Muscle of leg (tissue), 16 donors: ENCODE measurements at places on chromosomes 2 and 18. TPM values are rescaled to one million over a fixed set of nuclear protein-coding genes. Genes with fewer than 3 reads are reported as not detected.

The FLACC1 gene
- 2.3 TPM for total RNA-seq

GRCh38 chr2:72092111-72092510, 55.6 kb downstream of the CYP26B1 start:
- H3K27me3 ChIP-seq, result peaks cover 3% of the 10 kb centered on the region
- no peak for DNase-seq
- H3K36me3 ChIP-seq, result no peaks in the 10 kb centered on the region
- H3K4me3 ChIP-seq, result no peak overlapping the region
- H3K4me1 ChIP-seq, result peaks cover 2% of the 10 kb centered on the region
- H3K27ac ChIP-seq, result no peak overlapping the region

DNA sequence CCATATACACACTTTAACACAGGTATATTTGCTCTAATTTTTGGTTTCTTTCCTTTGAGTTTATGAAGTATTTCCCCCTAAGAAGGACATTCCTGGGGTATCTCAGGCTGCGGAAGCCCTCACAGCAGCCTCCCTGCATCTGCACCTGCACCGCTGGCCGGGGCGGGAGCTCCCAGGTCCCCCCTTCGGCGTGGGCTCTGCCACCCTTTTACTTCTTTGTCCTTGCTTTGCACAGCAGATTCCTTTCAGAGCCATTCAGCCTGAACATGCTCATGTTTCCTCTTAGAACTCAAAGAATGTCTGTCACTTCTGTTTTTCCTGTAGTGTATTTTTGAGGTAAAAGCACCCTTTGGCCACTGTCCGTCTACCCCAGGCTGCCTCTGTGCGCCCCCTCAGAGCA, 146.5 kb downstream of the SNTG2 start:
- H3K4me3 ChIP-seq, result no peak overlapping the region
- no peak overlapping the region for H3K27ac ChIP-seq
- H3K27me3 ChIP-seq, result peaks cover 2% of the 10 kb centered on the region
- peaks cover 2% of the 10 kb centered on the region for H3K4me1 ChIP-seq
- H3K36me3 ChIP-seq, result no peaks in the 10 kb centered on the region
- DNase-seq, result no peak

The LRRTM4 gene
- 2.3 TPM for total RNA-seq

- peaks cover 11% of the 10 kb centered on the region for H3K4me1 ChIP-seq
- peaks cover 36% of the 10 kb centered on the region for H3K36me3 ChIP-seq
- H3K27me3 ChIP-seq, result no peaks in the 10 kb centered on the region
- DNase-seq, result peak; percentile 62
- H3K4me3 ChIP-seq, result no peak overlapping the region
Observed at GRCh38 chr2:71385012-71385411, 53.4 kb downstream of the ZNF638 start.

The EVA1A gene
- total RNA-seq, result 6.9 TPM

The CCDC74B gene
- total RNA-seq, result 1.5 TPM

- H3K36me3 ChIP-seq, result no peaks in the 10 kb centered on the region
- H3K27me3 ChIP-seq, result no peaks in the 10 kb centered on the region
- no peak overlapping the region for H3K27ac ChIP-seq
- no peak for DNase-seq
- no peaks in the 10 kb centered on the region for H3K4me1 ChIP-seq
- H3K4me3 ChIP-seq, result no peak overlapping the region
Observed at GRCh38 chr2:66789741-66790140, 354.8 kb downstream of the MEIS1 start.

The ANKRD30B gene
- under 0.01 TPM for total RNA-seq

DNA sequence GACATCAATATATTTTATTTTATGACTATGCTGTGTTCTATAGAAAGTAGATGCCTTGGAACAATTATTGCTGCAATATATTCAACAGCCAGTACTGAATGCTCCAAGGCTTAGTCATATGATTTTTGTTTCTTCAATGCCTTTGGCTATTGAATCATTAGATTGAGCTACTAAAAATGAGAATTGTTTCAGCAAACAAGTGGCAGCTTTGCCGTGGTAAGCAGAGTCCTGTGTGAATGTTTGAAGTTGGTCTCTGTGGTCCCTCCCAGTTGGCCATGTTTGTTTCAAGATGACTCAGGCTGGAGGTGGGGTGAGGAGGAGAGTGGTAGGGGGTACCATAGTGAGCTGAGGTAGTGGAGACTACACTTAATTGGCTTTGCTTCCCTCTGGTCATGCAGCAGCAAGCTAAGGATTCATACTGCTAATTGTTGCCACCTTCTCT, 198.6 kb upstream of the EPAS1 start:
- peaks cover 4% of the 10 kb centered on the region for H3K36me3 ChIP-seq
- H3K4me3 ChIP-seq, result no peak overlapping the region
- peaks cover 5% of the 10 kb centered on the region for H3K4me1 ChIP-seq
- no peaks in the 10 kb centered on the region for H3K27me3 ChIP-seq

- H3K4me3 ChIP-seq, result no peak overlapping the region
- H3K27ac ChIP-seq, result peak overlapping the region; percentile 57
- H3K36me3 ChIP-seq, result no peaks in the 10 kb centered on the region
- H3K4me1 ChIP-seq, result peaks cover 8% of the 10 kb centered on the region
Observed at GRCh38 chr2:46315103-46315890, 18.1 kb downstream of the EPAS1 start.

The MAP3K2 gene
- total RNA-seq, result 28.4 TPM

- peaks cover 1% of the 10 kb centered on the region for H3K27me3 ChIP-seq
- no peak overlapping the region for H3K27ac ChIP-seq
- no peaks in the 10 kb centered on the region for H3K4me1 ChIP-seq
- H3K4me3 ChIP-seq, result no peak overlapping the region
Observed at GRCh38 chr2:142136571-142136970, 5.8 kb upstream of the LRP1B start.

DNA sequence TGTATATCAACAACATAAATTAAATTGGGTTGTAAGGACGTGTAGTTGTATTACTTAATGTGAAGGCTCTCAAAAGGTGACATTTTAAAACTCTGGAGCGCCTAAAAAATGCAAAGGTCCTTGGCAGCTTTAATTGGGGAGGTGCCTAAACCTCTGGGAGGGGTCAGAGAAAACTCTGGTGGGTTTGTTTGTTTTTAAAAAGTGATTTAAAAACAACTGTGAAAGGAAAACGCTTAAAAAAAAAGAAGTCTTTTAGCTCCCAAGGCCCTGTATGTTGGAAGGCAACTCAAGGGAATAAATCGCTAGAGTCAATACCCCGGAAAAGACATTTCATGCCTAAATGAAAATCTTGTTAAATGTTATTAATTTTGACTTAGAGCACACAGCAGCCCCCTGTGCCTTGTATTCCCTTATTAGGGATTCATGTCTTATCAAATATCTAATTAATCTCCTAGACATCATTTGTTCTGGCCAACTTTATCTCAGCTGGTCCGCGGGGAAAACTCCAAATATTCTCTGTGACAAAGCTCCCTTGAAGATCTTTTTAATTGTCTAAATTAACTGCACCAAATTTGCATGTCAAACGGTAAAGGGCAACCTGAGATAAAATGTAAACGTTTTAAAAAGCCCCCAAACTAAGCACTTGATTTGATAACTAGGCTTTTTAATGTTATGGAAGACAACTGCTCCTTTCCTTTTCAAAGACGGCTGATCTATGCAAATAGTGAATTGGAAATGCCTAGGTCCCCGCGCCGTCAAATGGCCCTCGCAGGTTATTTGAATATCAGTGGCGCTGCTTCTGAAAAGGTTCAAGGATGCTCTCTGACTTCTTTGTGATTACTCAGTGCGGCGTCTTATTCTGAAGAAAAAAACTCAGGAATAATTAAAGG, 4.2 kb downstream of the SP9 start:
- no peak overlapping the region for H3K27ac ChIP-seq
- H3K4me3 ChIP-seq, result no peak overlapping the region
- peaks cover 88% of the 10 kb centered on the region for H3K27me3 ChIP-seq
- DNase-seq, result peak; percentile 23

GRCh38 chr2:186697536-186697935, 3.7 kb downstream of the FAM171B start:
- H3K27ac ChIP-seq, result no peak overlapping the region
- peaks cover 3% of the 10 kb centered on the region for H3K4me1 ChIP-seq
- no peaks in the 10 kb centered on the region for H3K36me3 ChIP-seq
- peaks cover 2% of the 10 kb centered on the region for H3K27me3 ChIP-seq
- H3K4me3 ChIP-seq, result no peak overlapping the region
- no peak for DNase-seq

The SLC30A3 gene
- total RNA-seq, result 0.18 TPM

DNA sequence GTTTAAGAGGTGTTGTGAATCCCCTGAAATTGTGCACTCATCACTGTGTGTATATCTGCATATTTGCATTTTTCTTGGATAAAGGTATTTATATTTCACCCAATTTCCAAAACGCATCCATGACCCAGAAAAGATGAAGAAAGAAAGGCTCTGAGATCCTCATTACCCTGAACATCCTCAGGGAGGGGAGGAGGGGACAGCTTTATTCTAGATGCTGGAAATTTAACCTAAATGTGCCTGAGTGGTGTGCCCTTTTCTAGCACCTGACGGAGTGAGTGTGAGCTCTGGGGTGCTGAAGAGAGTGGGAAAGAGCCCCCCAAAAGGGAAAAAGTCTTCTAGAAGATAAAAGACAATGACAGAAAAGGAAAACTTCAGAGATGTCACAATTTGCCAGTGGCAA, 20.8 kb downstream of the CNTNAP5 start:
- no peaks in the 10 kb centered on the region for H3K4me1 ChIP-seq
- no peaks in the 10 kb centered on the region for H3K36me3 ChIP-seq
- H3K27ac ChIP-seq, result no peak overlapping the region
- no peaks in the 10 kb centered on the region for H3K27me3 ChIP-seq
- H3K4me3 ChIP-seq, result no peak overlapping the region

The FNDC4 gene
- total RNA-seq, result 11.0 TPM

DNA sequence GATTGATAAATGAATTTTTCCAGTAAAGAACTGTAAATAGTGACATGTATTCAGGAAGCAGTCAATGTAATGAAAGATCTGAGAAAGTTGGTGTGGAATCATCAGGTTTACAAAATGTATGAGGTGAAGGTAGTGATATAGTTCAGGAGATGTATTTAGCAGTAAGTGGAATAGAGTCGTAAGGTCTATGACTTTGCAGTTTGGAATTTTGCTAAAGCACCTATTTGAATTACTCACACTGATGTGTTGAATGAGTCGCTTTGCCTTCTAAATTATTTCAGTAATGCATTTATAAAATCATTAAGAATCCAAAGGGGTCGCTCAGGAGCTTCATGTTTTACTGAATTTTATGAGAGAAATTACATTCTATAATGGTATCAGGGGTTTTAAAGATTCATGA, 713.7 kb downstream of the DSC3 start:
- H3K27me3 ChIP-seq, result no peaks in the 10 kb centered on the region
- H3K27ac ChIP-seq, result no peak overlapping the region
- DNase-seq, result no peak
- no peaks in the 10 kb centered on the region for H3K4me1 ChIP-seq

GRCh38 chr2:17901246-17901645, 22.8 kb downstream of the KCNS3 start:
- no peak overlapping the region for H3K27ac ChIP-seq
- H3K36me3 ChIP-seq, result no peaks in the 10 kb centered on the region
- peak; percentile 80 for DNase-seq
- no peak overlapping the region for H3K4me3 ChIP-seq
- no peaks in the 10 kb centered on the region for H3K27me3 ChIP-seq

- H3K4me3 ChIP-seq, result no peak overlapping the region
- H3K27ac ChIP-seq, result no peak overlapping the region
- H3K27me3 ChIP-seq, result no peaks in the 10 kb centered on the region
- H3K4me1 ChIP-seq, result peaks cover 7% of the 10 kb centered on the region
- peak; percentile 62 for DNase-seq
Observed at GRCh38 chr2:239359196-239359912, 41.5 kb downstream of the HDAC4 start.

DNA sequence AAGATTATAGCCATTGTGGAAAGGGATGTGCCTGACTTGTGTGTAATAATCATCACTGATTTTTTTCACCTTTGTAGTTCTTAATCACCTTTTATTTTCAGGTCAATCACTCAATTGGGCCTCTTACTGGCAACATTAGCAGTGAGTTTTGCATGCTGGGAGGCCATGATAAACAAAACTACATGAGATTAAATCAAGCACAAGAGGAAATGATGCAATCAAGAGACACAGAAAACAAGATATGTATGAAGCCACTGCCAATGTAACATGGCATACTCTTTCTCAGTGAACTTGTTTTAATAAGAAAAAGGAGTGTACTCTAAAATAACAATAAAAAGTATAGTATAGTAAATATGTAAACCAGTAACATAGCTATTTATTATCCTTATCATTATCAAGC, 69.9 kb upstream of the FSIP2 start:
- DNase-seq, result no peak
- H3K27me3 ChIP-seq, result no peaks in the 10 kb centered on the region
- H3K4me1 ChIP-seq, result no peaks in the 10 kb centered on the region
- H3K27ac ChIP-seq, result no peak overlapping the region
- H3K36me3 ChIP-seq, result no peaks in the 10 kb centered on the region
- no peak overlapping the region for H3K4me3 ChIP-seq

GRCh38 chr2:238551091-238551490, 124.4 kb downstream of the ASB1 start:
- H3K4me1 ChIP-seq, result no peaks in the 10 kb centered on the region
- no peaks in the 10 kb centered on the region for H3K36me3 ChIP-seq
- DNase-seq, result no peak

DNA sequence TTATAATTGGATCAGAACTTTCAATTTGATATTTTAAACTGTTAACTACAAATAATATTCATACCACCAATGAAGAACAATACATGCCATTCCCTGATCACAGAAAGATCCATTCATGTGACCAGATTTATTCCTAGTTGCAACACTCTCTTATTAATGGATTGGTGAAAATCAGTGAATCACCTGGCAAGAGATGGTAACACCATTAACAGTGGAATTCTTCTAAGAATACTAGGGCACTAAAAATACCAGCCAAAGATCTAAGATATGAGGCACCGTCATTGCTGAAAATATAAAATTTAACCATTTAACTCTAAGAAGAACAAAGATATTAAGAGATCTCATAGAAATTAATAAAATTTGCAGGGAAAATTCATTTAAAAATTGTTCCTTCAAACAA, 58.1 kb downstream of the MAP4K3 start:
- peaks cover 6% of the 10 kb centered on the region for H3K36me3 ChIP-seq
- H3K27me3 ChIP-seq, result no peaks in the 10 kb centered on the region
- no peaks in the 10 kb centered on the region for H3K4me1 ChIP-seq

- no peak overlapping the region for H3K27ac ChIP-seq
- no peaks in the 10 kb centered on the region for H3K4me1 ChIP-seq
- DNase-seq, result no peak
- no peaks in the 10 kb centered on the region for H3K27me3 ChIP-seq
Observed at GRCh38 chr18:37428288-37428974, 137.2 kb downstream of the CELF4 start.

GRCh38 chr2:3536682-3537632, 17.6 kb upstream of the ADI1 start:
- peaks cover 16% of the 10 kb centered on the region for H3K4me1 ChIP-seq
- peak overlapping the region; percentile 97 for H3K27ac ChIP-seq
- H3K36me3 ChIP-seq, result peaks cover 32% of the 10 kb centered on the region
- peak overlapping the region; percentile 48 for H3K4me3 ChIP-seq
- no peaks in the 10 kb centered on the region for H3K27me3 ChIP-seq

The PASK gene
- 2.2 TPM for total RNA-seq

The LYPD6 gene
- total RNA-seq, result 2.0 TPM

DNA sequence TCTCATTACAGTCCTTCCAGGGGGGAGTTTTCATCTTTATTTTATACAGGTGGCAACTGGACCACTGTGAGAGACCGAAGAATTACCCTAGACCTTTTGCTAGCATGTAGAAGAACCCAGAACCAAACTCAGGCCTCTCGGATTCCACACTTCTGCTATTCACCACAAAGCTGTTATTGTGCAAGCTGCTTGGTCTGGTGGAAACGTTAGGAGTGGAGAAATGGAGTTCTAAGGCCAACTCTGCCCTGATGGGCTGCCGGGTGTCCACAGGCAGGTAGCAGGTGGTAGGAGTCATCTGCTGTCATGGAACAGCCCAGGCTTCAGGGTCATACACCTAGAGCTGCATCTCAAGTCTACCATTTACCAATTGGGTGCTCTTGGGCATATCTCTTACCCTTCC, 218.8 kb downstream of the BCL11A start:
- no peaks in the 10 kb centered on the region for H3K36me3 ChIP-seq
- H3K4me3 ChIP-seq, result no peak overlapping the region
- no peak for DNase-seq
- peaks cover 2% of the 10 kb centered on the region for H3K27me3 ChIP-seq
- H3K27ac ChIP-seq, result no peak overlapping the region
- no peaks in the 10 kb centered on the region for H3K4me1 ChIP-seq
